ENCODE measurements at places on chromosomes 5 and 9.

GRCh38 chr5:172380987-172381643 is 73.2 kb downstream of the SH3PXD2B start:
- no peak for DNase-seq

- DNase-seq = no peak
Observed at GRCh38 chr9:85053206-85053786, 383.8 kb downstream of the NTRK2 start.

- DNase-seq = no peak
Observed at GRCh38 chr5:137086342-137086741, 412.8 kb downstream of the SPOCK1 start.

- no peak for DNase-seq
Observed at GRCh38 chr5:180230017-180230416, 21.0 kb upstream of the RASGEF1C start.

DNA sequence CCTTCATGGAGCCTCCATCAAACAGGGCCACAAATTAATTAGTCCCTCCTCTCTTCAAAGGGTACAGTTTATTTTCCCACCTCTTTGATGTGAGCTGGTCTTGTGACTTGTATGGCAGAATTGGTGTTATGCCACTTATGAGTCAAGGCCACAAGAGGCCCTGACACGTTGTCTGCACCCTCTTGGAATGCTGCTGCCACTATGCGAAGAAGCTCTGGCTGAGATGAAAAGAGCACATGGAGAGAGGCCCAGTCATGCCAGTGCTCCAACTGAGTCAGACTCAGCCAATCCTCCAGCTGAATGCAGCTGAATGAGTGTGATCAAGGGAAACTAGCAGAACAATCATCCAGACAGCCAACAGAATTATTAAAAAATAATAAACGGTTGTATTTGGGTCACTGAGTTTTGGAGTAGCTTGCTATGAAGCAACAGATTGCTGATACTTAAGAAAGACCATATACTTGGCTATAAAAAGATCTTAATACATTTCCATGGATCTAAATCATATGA is 128.3 kb downstream of the MARCHF11 start:
- no peak for DNase-seq

- DNase-seq = no peak
Observed at GRCh38 chr9:3708751-3709150, 182.9 kb upstream of the RFX3 start.

GRCh38 chr5:79507251-79508205 is 6.4 kb downstream of the HOMER1 start:
- DNase-seq = no peak

GRCh38 chr9:98331536-98332259 is 76.2 kb upstream of the TBC1D2 start:
- no peak for DNase-seq

DNA sequence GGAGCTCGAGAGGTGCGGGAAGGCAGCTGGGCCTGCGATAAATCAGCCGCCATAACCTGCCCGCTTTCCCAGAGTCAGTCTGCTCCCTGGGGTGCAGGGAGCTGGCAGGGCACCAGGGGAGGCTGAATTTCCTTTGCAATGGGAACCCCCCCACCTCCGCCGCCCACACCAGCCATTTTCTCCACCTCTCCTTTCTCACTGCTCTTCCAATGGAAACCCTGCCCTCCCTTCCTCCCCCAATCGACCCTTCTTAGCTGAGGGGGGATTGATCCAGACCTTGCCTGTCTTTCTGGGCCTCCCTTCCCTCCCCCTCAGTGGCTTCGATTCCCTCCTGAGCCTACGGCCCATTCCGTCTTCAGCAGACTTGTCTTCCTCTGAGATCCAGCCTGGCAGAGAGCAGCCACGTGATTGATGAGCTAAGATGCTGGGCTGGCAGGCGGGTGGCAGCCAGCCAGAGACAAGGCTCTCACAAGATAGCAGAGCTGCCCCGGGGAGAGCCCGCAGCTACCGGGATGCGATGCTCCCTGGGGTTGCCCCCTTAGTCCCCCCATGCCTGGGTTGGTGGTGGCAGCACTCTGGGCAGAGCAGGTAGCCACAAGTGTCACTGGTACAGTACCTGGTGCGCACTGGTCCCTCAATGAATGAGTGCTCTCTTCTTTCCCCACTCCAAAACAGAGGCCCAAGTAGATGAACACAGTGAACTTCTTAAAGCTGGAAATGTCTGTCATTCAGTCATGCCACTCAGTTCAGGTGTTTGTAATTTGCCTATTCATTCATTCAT is 53.7 kb upstream of the FABP6 start:
- DNase-seq = no peak

DNA sequence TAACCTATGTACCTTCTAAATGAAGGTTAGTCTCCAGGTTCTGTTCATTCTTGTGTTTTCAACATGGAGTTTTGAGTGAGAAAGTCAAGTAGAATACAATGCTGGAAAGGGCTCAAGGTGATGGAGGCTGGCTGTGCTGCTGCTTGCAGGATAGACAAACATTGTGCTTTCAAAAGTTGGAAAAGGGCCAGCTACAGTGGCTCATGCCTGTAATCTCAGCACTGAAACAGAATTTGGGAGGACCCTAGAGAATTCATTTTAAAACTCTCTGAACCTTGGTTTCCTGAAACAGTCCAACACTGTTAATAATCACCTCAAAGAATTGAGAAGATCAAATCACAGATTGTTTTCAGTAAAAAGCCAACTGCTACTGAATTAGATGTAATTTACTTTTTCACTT is 15.4 kb upstream of the IARS1 start:
- no peak for DNase-seq

- DNase-seq = peak; percentile 70
Observed at GRCh38 chr5:177494346-177495195, 2.8 kb downstream of the PDLIM7 start.

- no peak for DNase-seq
Observed at GRCh38 chr5:7078101-7078500, 317.8 kb upstream of the ADCY2 start.

DNA sequence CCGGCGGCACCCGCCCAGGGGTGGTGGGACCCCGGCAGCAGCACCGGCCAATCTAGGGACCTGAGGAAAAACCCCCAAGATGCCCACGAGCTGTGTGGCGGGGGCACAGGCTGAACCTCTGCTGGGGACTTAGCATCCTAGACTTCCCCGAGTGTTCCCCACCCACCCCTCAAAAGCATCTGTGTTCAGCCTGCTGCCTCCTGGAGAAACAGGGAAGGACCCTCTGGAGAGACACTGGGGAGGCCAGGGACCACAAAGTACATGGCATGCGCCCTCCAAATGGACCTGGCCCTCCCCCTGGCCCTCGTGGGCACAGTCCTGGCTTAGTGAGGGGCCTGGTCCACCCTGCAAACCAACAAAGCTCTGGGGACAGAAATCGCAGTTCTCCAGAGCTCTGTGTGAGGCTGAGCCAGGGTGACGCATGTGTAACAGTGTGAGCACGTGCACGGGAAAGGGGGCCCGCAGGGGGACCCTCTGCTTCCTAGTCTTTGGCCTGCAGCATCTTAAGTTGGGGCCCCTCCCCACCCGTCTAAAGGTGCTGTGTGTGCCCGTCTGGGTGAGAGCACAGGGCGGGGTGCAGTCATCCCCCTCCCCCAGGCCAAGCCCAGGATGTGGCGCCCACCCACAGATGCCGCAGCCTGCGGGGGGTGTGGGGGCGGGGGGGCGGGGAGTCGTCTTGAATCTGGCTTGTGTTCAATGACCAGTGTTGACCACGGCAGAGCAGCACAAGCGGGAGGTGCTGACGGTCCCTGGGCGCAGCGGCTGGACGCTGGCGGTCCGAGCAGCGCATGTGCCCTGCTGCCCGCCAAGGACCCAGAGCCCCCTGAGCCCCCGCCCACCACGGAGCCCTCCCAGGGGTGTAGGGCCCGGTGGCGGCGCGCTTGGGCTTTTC is 672 bp upstream of the KCNT1 start:
- DNase-seq = no peak
